Chondrocyte (in vitro differentiated cells): ENCODE measurements at places on chromosomes 2 and 18. TPM values are rescaled to one million over a fixed set of nuclear protein-coding genes. Genes with fewer than 3 reads are reported as not detected.

REL gene
- total RNA-seq = 4.9 to 6.8 TPM (median 5.4 TPM) in 3 replicates

CDKL4 gene
- total RNA-seq = 0.20 to 1.1 TPM (median 0.87 TPM) in 3 replicates

CACNB4 gene
- total RNA-seq = 2.0 to 6.0 TPM (median 2.1 TPM) in 3 replicates

NFATC1 gene
- total RNA-seq = 7.1 to 12.5 TPM (median 7.3 TPM) in 3 replicates
